ENCODE measurements at places on chromosomes 7 and 10. TPM values are rescaled to one million over a fixed set of nuclear protein-coding genes. Genes with fewer than 3 reads are reported as not detected.

Gene ANAPC16
- total RNA-seq: 41.2 TPM

Gene SUN3
- total RNA-seq: not detected

Gene LRRC27
- total RNA-seq: 18.8 TPM

Gene SLC13A1
- not detected for total RNA-seq

Gene LIPN
- total RNA-seq: not detected

Gene CALML3
- 0.12 TPM for total RNA-seq

Gene MAPK8
- 64.7 TPM for total RNA-seq

Gene RNF148
- total RNA-seq: 0.36 TPM

Gene RAMP3
- total RNA-seq: 0.24 TPM

Gene PIK3CG
- total RNA-seq: not detected

Gene C10orf105
- 1.2 TPM for total RNA-seq
